Mesenteric fat pad (tissue), 1 donor: ENCODE measurements at places on chromosomes 7 and 10. TPM values are rescaled to one million over a fixed set of nuclear protein-coding genes. Genes with fewer than 3 reads are reported as not detected.

The KAT6B gene
- total RNA-seq = 28.8 TPM

The NKX1-2 gene
- total RNA-seq = not detected

The SPDYE9 gene
- total RNA-seq = not detected

The GNGT1 gene
- total RNA-seq = not detected

The CACNB2 gene
- total RNA-seq = 0.19 TPM

The ATAD1 gene
- 49.9 TPM for total RNA-seq

The SLC26A5 gene
- total RNA-seq = 0.19 TPM

The CLRN3 gene
- 0.29 TPM for total RNA-seq

The TMEM178B gene
- 0.74 TPM for total RNA-seq

GRCh38 chr7:156612930-156613329 is 27.6 kb upstream of the RNF32 start:
- DNase-seq = no peak

GRCh38 chr7:87128861-87129267 is 23.4 kb upstream of the DMTF1 start:
- no peak for DNase-seq

GRCh38 chr7:29929018-29929807 is 60.4 kb downstream of the SCRN1 start:
- DNase-seq = no peak

- DNase-seq = no peak
These were observed 8.9 kb downstream of the FBXL13 start for GRCh38 chr7:103065667-103066066.

DNA sequence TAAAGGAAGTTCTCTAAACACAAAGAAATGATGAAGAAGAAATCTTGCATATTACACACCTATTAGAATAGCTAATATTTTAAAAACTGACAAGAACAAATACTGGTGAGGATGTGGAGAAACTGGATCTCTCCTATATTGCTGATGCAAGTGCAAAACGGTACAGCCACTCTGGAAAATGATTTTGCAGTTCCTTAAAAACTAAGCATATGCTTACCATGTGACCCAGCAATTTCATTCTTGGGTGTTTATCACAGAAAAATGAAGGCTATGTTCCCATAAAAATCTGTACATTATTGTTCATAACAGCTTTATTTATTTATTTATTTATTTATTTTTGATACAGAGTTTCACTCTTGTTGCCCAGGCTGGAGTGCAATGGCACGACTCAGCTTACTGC is 14.9 kb upstream of the PLEKHA1 start:
- no peak for DNase-seq

DNA sequence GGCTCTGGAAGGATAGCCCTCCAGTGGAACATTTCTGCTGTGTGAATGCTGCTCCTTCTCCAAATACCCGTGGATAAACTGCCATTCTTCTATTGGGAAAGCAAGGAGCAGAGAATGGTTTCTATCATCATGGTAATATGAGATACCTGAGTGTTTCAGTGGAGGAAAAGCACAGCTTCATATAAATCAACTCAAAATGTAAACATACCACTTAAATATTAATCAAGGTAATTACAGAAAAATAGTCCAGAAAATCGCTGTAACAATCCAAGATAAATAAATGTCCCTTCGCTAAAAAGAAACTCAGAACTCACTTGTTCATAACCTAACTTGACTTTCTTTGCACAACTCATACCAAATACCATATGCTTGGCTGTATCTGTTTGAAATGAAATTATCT is 635.8 kb downstream of the PARD3 start:
- no peak for DNase-seq

DNA sequence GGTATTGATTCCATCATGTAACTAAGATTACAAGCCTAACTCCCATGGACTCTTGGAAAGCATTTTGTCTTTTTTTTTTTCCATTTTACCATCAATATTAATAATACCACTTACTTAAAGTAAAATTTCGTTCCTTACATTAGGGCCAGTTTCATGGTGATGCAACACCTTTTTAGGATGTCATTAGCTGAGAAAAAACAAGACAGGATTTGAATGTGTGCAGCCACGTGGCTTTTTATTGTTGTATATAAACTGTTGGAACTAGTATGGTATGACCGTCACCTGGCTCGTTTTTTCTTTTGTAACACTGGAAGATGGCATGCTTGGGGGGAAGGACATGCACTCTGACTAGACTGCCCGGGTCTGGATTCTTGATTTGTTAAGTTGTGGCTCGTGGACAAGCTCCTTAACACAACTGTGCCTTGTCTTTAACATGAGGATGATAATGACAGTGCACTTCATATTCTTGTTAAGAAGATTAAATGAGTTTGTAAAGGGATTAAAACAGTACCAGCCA is 42.1 kb downstream of the ARHGAP21 start:
- DNase-seq = no peak

DNA sequence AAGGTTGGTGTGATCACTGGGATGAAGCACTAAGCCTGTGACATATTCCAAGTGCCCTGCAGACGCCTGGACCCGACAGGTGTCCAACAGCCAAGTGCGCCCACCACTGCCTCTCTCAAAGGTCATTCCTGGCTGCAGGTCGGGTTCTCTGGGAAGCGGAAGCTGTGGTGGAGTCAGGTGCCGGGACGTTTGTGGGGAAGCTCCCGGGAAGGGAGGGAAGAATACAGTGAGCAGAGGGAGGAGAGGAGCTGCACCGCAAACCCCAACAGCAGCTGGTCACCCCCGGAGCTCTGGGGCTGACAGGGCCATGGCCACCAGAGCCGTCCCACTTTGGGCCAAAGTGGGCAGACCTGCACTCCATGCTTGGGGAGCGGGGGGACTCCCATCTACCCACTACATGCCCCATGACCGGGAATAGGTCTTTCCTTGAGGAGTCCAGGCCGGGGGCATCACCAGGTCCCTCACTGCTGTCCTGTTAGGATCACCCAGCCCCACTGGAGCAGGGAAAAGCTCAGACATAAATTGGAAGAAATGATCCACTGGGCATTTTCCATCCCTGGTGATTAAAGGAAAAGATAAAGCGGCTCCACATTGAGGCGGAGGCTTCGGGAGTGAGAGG is 84.5 kb upstream of the PPP2R2D start:
- peak; percentile 64 for DNase-seq

GRCh38 chr10:123909866-123910265 is 18.3 kb upstream of the CPXM2 start:
- no peak for DNase-seq

DNA sequence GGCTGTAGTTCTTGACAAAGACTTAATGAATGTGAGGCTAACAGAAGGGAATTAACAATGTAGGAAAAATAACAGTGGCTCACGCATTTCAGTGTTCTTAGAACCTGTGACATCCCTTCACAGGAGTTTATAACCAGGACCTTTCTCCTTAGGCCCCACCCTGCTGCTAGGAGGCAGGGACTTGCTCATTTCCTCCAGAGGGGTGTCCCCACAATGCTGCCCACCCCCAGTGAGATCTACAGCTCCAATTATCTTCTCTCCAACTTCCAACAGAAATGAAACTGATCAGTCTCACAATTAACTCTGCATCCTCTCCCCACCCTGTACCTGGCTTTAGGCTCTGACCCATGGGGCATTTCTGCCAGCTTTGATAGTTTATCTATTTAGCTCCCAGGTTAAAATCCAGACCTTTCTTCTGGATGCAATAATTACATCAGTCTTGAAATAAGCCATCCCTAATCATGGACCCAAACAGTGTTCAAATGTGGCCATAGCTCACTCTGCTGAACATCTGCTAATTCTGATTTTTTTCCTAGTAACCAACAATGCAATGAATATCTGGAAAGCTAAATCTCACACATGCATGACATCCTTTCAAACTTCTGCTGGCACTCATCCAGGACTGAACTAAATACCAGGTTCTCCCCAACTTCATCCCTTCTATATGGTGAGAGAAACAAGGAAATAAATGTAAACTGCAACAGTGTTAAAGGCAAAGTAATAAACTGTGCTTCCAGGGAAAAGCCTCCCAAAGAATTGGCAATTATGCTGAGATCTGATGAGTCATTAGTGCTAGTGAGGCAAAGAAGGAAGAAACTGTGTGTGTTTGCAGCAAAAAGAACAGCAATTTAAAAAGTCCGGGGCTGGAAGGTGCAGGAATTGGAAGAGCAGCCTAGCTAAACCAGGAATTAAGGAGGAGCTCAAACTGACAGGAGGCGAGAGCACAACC is 64.6 kb downstream of the HERPUD2 start:
- no peak for DNase-seq

DNA sequence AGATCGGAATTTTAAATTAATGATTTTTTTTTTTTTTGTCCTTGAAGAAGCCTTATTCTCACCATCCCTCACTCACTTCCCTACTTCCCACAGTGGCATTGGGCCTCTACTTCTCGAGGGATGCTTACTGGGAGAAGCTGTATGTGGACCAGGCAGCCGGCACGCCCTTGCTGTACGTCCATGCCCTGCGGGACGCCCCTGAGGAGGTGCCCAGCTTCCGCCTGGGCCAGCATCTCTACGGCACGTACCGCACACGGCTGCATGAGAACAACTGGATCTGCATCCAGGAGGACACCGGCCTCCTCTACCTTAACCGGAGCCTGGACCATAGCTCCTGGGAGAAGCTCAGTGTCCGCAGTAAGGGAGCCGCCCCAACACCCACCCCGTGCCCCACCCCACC is 23.5 kb downstream of the RET start:
- DNase-seq = no peak

- no peak for DNase-seq
These were observed 2.1 kb downstream of the ST8SIA6 start for GRCh38 chr10:17452060-17452841.

GRCh38 chr7:135181261-135181928 is 10.9 kb upstream of the CYREN start:
- DNase-seq = no peak

DNA sequence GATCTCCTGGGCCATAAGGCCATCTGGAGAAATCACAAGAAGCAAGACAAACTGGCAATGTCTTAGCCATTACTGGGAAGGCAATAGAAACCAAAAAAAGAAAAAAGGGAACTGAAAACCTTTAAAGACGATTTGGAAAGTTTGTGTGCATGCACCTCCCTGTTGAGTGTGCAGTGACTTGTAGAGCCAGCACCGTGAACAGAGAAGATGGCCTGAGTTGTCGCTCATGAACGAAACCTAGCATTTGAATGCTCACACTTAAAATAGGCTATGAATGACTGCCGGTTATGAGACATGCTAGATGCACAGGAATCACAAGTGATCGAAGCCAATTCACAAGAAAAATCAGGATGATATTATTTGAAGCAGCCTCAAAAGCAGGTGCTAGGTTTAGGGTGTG is 151.3 kb upstream of the ADO start:
- no peak for DNase-seq
